A549 treated with RU486 at 1 μM for 4 hours (cell line): ENCODE measurements at places on chromosomes 7 and 10. TPM values are rescaled to one million over a fixed set of nuclear protein-coding genes. Genes with fewer than 3 reads are reported as not detected.

PIP gene
- total RNA-seq, result 0.28 TPM in 1 of 5 replicates, not detected in the others

TMUB1 gene
- total RNA-seq, result 32.4 to 64.6 TPM (median 50.8 TPM) in 5 replicates

NEURL1 gene
- total RNA-seq, result 0.18 to 0.83 TPM (median 0.35 TPM) in 5 replicates

ABHD11 gene
- total RNA-seq, result 20.5 to 29.3 TPM (median 24.9 TPM) in 5 replicates

GPR85 gene
- not detected in 5 replicates for total RNA-seq

GIMAP1 gene
- not detected in 5 replicates for total RNA-seq

KNDC1 gene
- 0.77 to 2.4 TPM (median 0.94 TPM) in 5 replicates for total RNA-seq

DDX56 gene
- 105 to 160 TPM (median 125 TPM) in 5 replicates for total RNA-seq

SGMS1 gene
- 26.4 to 38.0 TPM (median 36.2 TPM) in 5 replicates for total RNA-seq

MLXIPL gene
- 0.63 to 1.3 TPM (median 0.90 TPM) in 5 replicates for total RNA-seq
